G401 (cell line): ENCODE measurements at places on chromosomes 1 and 21.

GRCh38 chr1:107879346-107879745 lies 85.6 kb downstream of the VAV3 start:
- no peak for DNase-seq

DNA sequence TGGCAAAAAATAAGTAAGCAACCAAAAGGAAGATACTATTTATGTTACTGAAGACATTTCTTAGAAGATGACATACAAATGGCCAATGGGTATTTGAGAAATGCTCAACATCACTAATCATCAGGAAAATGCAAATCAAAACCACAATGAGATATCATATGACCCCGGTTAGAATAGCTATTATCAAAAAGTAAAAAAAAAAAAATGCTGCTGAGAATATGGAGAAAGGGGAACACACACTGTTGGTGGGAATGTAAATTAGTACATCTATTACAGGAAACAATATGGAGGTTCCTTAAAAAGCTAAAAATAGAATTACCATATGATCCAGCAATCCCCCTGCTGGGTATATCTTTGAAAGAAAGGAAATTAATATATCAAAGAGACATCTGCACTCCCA lies 34.3 kb upstream of the CREG1 start:
- no peak for DNase-seq

- no peak for DNase-seq
Observed at GRCh38 chr1:150971583-150972416, 2.8 kb downstream of the CERS2 start.

DNA sequence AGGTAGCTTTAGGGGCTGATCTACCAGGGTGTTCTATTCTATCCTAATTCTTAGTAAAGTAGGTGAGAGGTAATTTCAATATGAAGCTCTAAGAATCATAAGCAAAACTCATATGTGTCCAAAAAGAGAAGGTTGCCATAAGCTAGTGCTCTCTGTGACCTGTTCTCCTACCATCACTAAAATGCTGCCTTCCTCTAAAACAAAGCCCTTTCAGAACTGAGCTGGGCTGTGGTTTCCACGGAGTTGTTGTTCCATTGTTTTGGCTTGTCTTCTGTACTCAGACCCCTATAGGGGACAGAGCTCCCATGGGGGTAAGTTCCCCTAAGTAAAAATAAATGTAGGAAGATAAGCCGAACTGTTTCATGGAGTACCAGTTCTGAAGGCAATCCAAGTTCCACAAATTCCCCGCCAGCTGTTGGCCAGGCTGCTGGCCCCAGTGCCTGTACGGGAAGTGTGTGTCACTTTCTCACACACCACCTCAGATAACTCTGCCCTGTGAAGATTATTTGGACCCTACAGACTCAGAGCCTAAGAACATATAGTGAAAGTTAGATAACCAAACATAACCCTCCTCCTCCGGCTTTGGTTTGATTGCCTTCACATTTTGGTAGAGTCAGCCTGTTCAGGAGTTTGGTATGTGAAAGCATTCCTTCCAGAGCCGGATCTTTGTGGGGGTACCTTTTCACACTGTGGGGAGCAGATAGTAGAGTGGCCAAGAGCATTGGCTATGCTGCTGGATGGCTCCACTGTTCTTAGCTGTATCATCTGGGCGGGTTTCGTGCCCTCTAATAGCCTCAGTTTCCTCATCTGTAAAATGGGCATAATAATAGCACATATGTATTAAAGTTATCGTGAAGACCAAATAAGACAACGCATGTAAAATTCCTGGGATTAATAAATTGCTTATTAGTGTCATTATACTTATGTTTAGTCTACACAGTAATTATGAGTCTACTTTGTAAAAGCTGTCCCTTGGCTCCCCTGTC lies 10.8 kb downstream of the DPT start:
- DNase-seq: no peak

DNA sequence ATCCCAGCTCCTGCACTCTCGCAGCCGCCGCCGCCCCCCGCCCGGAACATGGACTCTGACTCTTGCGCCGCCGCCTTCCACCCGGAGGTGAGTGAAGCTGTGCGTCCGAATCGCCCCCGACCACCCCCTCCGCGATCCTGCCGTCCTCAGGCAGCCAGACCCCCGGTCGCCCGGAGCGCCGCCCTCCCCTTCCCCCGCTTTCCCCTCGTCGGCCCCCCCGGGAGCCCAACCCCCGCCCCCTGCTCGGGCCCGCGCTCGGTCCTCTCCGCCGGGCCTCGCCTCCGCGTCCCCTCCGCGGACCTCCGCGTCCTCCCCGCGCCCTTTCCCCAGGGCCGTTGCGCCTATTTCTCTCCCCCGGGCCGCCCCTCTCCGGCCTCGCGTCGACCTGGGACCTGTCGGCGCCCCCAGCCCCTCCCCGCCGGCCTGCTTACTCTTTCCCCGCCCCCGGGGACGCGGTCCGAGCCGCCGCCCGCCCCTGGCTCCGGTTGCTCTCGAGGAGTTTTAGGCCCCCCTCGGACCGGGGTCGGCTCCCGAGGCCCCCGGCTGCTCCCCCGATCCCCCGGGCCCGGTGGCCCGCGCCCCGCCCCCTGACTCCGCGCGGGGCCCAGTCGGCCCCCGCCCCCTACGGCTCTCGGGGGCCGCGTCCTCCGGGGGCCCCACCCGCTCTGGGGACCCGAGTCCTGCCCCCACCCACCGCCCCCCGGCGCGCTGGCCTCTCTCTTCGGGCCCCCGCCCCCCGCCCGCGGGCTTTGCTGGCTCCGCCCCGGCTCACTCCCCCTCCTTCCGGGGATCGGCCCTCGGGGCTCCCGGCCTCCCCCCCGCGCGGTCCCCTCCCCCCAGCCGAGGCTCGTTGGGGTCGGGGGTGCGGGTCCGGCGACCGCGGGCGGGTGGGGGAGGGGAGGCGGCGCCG lies 743 bp downstream of the PHF13 start:
- no peak for DNase-seq

GRCh38 chr1:209046935-209047334 lies 536.6 kb upstream of the CAMK1G start:
- DNase-seq: no peak

DNA sequence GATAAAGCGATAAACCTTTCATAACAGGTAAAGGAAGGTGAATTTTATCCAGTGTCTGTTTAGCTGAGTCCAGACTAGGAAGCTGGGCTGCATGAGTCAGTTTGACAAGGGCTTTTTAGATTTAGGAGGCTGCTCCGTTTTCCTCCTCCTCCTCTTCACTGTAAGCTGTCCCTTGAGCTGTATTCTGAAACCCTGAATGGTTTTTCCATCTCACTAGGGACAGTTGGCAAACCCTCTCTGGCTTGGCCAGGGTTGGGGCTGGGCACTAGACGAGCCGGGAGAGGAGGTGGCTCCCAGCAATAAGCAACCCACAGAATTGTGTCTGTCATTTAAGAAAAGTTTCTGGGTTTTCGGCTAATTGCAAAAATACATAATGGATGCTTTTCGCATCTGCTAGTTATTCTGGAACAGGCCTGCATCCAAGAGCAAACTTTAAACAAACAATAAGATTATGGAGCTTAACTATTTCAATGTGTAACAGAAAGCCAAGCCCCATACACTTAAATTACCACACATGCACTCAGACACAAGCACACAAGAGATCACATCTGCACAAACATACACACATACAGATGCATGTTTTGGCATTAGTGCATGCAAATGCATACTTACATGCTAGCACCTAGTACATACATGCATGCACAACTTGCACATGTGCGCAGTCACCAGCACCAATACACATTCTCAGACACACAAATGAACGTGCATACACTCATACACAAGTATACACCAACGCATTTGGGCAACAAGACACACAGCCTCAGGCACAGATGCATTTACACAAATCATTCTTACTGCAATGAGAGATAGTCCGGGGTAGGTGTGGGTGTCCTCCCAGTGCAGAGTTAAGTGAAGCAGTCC lies 27.8 kb upstream of the FOXE3 start:
- DNase-seq: peak; percentile 7

GRCh38 chr1:15353839-15354579 lies 55.7 kb upstream of the EFHD2 start:
- DNase-seq: no peak

DNA sequence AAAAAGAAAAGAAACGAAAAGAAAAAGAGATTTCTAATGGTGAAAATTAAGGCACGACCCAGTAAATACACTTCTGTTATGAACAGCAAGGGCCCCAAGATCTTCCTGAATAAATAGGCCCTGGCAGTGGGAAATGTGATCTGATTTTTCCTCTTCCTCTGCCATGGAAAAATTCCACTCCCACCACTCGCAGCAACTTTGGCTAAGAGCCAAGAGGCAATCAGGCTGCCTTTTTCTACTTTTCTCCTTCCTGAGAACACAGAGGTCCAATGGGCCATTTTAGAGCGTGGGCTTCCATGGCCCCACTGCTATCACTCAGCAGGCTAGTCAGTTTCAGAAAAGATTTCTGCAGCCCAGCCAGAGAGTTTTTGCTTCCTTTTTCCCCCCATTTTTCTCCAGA lies 33.7 kb upstream of the AK4 start:
- DNase-seq: peak; percentile 4

DNA sequence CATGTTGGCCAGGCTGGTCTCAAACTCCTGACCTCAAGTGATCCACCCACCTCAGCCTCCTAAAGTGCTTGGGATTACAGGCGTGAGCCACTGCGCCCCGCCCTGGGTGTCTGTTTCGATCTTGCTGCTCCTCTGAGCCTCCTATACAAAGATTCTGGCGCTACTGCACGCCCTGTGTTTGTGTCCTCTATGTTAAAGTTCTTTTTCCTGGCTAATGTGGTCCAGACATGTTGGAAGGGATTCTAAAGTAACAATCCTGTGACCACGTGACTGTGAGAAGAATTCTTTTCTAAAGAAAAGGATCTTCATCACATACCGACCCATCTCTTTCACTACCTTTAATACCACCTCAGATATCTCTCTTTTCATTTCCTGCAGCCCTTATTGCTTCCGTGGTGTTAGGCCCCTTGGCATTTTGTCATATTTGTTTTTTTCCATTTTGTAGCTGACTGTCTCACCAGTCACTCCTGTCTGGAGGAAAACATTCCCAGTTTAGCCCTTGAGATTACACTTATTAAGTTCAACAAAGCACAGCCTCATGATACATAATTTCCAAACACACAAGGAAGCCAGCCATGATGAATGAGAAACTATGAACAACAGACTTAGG lies 27.2 kb upstream of the ENO1 start:
- DNase-seq: no peak

DNA sequence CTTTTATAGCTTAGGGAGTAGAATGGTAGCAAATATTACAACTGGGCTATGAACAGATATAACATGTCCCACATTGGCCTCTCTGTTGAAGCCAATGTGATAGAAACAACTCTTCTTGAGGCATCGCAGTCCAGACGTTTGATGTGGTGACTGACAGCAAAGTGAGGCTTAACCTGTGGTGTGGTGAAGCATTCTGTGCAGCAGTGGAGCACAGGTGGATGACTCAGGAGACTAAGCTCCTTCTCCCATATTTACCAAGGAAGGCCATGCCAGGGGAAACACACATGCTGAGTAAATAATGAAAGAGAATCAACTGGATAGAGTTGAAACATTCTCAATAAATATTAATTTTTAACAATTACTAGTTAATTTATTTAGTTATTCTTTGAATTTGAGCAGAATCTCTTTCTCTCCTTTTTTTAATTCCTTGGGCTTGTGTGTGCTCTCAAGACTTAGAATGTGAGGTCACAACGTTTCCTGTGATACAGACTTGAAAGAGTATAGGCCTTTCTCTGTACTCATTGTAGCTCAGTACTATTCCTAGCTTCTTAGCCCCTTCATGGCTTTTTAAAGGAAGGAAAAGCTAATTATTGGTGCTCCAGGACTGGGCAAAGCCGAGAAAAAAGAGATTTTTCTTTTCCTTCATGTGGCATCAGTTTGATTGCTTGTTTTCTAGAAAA lies 17.6 kb downstream of the CRB1 start:
- no peak for DNase-seq

GRCh38 chr1:205569411-205570172 lies 62.2 kb downstream of the ELK4 start:
- DNase-seq: peak; percentile 58
